ENCODE measurements at places on chromosomes 3 and 15. TPM values are rescaled to one million over a fixed set of nuclear protein-coding genes. Genes with fewer than 3 reads are reported as not detected.

The DNAJB8 gene
- polyA plus RNA-seq, result not detected

The GPR176 gene
- 13.4 TPM for polyA plus RNA-seq

The SLMAP gene
- 37.0 TPM for polyA plus RNA-seq

The GATM gene
- polyA plus RNA-seq, result 213 TPM

The CCR8 gene
- not detected for polyA plus RNA-seq

The CADM2 gene
- 0.27 TPM for polyA plus RNA-seq

Data from left renal pelvis (tissue), 4 donors.